ENCODE measurements at places on chromosomes 16 and 17.

DNA sequence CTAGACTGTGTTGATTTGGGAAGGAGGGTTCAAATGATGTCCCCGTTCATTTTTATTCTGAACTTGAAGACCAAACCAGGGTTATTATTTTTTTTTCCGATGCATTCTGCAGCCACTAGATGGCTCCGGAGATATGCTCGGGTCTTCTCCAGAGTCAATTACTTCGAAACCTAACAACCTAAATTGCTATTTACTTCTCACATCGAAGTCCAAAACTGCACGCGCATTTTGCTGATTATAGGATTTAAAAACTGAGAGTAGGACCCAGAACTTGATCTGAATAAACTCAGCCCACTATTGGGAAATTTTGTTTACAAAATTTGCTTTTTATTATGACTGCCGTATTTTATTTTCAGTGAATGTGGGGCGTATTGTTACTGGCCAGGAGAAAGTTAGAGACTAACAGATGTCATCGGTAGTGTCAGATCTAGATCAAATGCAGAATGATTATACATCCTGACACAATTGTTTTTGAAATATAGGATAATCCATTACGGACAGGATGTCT is 263.8 kb downstream of the HS3ST3A1 start:
- no peak for DNase-seq

DNA sequence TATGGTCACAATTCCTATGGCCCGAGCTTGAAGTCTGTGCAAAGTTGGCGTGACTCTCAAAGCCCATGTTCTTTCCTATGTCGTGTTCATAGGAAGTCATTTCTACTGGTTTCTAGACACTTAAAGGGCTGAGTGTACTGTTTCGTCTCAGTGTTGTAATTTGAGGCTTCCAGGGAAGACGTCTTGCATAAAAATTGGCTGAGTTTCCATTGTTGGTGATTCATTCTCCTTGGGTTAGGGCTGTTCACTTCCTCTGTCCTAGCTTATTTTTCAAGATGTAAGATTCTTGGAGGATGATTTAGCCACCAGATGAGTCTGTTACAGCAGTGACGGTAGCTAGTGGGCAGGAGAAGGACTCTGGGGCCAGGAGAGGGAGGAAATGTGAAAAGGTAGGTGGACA is 43.1 kb downstream of the PIK3R5 start:
- no peak for DNase-seq

DNA sequence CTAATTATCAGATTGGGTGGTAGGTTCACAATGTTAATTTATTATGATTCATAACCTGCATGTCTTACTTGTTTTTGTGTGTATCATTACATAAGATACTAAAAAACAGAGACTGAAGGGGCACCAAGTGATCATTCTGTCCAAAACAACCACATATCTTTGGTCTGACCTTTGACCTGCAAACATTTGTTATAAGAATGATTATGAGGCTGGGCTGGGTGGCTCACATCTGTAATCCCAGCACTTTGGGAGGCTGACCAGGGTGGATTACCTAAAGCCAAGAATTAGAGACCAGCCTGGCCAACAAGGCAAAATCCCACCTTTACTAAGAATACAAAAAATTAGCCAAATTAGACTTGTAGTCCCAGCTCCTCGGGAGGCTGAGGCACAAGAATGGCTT is 116.4 kb downstream of the SPAG9 start:
- no peak for DNase-seq

GRCh38 chr16:63130942-63131341 is 1094.7 kb upstream of the CDH8 start:
- no peak for DNase-seq

GRCh38 chr17:41444186-41444585 is 3.4 kb upstream of the KRT38 start:
- DNase-seq = no peak

GRCh38 chr16:88497561-88498462 is 44.7 kb downstream of the ZFPM1 start:
- DNase-seq = no peak

DNA sequence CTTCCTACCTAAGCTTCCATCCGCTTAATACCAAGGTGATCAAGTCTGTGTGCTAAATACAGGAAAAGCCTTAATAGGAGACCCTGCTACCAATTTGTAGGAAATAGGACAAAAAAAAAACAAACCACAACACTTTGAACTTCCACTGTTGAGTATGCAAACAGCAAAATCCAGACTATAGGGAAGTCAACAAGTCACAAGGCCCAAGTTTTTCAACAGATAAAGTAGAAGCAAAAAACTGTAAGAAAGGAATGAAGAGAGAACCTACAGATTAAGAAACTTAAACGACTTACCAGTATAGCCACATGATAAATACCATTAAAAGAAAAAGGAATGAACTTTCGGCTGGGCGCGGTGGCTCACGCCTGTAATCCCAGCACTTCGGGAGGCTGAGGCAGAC is 7.4 kb downstream of the USP22 start:
- DNase-seq = no peak

DNA sequence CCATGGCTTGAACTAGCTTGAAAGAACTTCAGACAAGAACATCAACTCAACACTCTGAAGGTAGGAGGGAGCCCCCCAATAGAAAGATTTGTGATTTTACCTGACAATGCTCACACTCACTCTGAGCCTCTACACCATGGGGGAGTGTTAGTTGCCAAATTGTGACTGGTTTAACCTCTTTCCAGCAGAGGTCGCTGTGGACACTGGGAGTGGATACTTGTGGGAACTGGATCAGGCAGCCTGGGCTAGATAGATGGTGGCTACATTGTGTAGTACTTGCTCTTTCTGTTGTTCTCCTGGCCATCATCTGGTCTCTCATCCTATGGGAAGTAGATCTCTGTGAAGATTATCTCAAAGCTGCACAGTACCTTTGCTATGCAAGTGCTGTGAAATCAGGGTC is 2.9 kb downstream of the SMPD3 start:
- no peak for DNase-seq

DNA sequence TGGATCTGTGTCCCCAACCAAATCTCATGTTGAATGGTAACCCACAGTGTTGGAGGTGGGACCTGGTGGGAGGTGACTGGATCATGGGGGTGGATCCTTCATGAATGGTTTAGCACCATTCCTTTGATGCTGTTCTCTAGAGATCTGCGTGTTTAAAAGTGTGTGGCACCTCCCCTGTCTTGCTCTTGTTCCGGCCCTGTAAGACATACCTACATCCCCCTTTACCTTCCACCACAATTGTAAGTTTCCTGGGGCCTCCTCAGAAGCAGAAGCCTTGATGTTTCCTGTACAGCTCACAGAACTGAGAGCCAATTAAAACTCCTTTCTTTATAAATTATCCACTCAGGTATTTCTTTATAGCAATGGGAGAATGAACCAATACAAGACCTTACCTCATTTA is 257.7 kb downstream of the XYLT1 start:
- no peak for DNase-seq

GRCh38 chr17:68255731-68256538 is 8.1 kb downstream of the AMZ2 start:
- no peak for DNase-seq

DNA sequence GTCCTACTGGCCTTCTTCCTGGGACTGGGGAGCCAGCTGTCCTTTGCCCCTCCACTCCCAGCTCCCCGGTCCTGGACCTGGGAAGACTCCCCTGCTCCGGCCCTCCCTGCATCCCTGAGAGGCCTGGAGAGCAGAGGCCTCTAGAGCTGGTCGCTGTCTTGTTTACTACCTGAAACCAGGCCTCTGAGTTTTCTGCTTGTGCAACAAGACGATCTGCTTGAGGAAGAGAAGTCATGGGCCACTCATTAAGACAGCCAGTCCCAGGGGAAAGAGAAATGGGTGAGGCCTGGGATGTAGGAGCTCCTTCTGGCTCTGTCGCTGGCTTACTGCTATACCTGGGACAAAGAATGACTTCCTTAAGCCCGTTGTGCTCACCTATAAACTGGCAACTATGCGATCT is 29.8 kb upstream of the GPRC5C start:
- DNase-seq = no peak
